ENCODE measurements at places on chromosomes 1 and 21.

DNA sequence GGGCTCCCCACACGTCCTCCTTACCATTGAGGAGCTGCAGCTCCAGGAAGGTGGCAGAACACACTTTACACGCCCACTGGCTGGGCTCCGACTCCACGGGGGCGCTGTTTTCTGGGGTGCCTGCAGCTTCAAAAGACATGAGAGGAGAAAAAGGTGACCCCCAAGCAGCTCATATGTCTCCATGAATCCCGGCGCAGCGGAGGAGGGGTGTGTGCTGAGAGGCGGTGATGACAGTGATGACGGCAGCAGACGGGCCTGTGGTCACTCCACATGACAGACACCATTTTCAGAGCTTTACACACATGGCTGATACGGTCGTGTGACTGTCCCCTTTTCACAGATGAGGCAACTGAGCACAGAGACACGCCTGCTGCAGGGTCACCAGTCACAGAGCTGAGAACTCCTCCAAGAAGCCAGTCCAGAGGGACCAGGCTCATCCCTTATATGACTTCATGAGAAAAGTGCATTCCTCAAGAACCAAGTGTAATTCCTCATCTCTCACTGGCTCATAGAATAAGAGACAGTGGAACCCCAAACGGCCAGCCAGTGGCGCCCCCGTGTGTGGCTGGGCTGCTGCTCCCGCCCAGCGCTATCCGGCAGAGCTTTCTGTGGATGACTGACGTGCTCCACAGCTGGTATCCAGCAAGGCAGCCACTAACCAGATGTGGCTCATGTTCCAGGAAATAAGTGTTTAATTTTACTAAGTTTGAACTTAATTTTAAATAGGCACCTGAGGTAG lies 31.9 kb downstream of the PRDM15 start:
- DNase-seq = no peak

DNA sequence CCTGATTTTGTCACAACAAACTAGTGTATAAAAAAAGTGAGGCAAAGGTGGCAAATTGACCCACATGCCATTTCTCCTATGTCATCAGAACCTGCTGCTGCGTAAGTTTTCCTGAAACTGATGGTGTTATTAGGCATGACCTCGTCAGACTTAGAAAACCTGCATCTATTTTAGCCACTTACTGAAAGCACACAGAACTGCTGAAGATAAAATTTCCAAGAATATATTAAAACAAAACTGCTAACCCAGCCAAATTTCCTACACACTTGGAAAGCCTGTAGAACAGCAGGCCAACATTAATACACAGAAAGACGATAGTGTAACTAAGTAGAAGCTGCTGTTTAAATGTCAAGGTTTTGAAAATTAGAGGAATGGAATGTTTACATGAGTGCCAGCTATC lies 674.5 kb upstream of the CXADR start:
- no peak for DNase-seq

- DNase-seq = no peak
Measured at GRCh38 chr1:97920276-97920831, 480 bp downstream of the DPYD start.

- DNase-seq = no peak
Measured at GRCh38 chr1:216086678-216087077, 336.6 kb downstream of the USH2A start.

DNA sequence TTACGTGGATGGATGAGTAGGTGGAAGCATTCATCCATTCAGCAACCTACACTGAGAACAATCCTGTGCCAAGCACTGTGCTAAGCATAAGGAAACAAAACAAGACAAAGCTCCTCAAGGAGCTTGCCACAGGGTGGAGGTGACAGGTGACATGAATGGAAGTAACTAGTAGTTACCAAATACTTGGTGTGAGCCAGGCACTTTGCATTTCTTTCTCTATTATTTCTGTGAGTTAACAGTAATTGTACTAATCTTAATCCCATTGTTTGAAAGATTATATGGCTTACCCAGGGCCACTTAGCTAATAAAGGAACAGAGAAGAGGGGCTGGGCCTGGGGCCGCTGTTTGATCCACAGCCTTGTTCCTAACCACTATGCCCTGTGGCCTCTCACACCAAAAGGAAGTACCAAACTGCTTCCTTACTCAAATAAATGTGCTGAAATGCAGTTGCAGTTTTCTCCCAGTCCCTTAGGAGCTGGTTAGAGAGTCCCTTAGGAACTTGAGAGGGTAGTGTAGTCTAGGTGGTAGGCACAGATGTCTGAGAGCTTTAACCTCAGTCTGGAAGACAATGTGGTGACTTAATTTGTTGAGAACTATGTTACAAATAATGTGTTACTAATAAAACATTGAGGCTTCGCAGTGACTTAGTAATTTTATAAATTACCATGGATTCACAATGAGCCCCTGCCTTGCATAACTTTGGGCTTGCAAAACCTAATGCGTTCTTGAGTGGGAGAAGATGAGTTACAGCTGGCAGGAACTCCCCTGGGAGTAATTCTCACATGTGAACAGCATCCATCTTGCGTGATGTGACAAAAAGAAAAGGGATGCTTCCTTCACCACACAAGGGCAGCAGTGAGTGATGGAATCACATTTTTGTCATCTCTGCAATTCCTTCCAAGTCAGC lies 69.8 kb downstream of the MPZL1 start:
- DNase-seq = no peak

- DNase-seq = no peak
Measured at GRCh38 chr1:54335755-54336108, 70.5 kb downstream of the SSBP3 start.

DNA sequence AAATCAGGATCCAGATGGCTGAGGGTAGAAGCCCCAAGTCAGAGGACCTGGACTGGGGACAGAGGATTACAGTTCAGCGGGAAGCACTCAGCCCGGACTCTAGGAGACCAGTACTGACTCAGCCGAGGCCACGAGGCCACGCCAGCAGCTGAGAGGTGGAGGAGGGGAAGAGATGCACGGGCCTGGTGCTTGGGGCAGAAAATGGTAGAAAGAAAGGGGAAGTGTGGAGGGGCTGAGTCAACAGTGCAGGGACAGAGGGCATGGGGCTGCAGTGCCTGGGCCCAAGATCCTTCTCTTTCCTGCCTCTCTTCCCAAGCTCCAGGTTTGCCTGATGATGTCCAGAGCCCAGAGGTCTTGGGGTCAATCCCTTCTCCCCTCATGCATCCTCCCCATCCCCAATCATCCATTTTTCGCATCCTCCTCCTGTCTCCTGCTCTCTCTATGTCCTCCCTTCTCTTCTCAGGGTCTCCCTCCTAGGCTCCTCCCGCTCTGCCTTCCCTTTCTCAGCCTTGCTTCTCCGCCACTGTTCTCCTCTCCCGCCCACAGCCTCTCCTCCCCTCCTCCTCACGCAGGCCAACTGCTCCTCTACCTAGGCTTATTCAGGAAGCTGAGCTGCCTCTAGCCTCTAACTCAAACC lies 7.7 kb downstream of the ARHGEF2 start:
- DNase-seq = no peak

- no peak for DNase-seq
Measured at GRCh38 chr1:27862671-27863537, 9.4 kb upstream of the THEMIS2 start.

- DNase-seq = no peak
Measured at GRCh38 chr1:28297826-28298225, 31.0 kb upstream of the MED18 start.

DNA sequence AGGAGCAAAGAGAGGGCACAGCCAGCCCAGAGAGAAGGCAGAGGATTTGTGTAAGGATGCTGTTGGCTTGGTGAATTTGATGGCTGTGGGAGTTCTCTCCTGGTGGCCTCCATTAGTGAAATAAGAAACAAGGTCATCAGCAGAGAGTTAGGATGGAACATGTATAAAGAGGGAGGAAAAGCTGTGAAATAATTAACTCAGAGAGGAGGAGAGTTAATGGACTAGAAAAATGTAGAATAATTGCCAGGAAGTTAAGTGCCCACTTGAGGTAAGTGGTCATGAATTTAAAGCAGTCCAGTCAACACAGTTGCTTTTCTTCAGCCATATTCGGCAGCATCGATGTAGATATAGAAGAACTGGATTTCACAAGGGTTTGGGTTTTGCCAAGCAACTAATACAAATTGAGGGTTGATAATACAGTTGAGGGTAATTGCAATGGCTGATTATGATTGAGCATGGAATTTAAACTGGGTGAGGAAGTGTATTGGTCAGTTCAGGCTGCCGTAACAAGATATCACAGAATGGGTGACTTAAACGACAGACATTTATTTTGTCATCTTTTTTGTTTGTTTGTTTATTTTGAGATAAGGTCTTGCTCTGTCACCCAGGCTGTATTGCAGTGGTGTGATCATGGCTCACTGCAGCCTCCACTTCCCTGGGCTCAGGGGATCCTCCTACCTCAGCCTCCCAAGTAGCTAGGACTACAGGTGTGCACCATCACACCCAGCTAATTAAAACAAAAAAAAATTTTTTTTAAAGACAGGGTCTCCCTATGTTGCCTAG lies 31.7 kb upstream of the KLF17 start:
- DNase-seq = no peak

- no peak for DNase-seq
Measured at GRCh38 chr21:21179619-21180298, 181.6 kb downstream of the NCAM2 start.

DNA sequence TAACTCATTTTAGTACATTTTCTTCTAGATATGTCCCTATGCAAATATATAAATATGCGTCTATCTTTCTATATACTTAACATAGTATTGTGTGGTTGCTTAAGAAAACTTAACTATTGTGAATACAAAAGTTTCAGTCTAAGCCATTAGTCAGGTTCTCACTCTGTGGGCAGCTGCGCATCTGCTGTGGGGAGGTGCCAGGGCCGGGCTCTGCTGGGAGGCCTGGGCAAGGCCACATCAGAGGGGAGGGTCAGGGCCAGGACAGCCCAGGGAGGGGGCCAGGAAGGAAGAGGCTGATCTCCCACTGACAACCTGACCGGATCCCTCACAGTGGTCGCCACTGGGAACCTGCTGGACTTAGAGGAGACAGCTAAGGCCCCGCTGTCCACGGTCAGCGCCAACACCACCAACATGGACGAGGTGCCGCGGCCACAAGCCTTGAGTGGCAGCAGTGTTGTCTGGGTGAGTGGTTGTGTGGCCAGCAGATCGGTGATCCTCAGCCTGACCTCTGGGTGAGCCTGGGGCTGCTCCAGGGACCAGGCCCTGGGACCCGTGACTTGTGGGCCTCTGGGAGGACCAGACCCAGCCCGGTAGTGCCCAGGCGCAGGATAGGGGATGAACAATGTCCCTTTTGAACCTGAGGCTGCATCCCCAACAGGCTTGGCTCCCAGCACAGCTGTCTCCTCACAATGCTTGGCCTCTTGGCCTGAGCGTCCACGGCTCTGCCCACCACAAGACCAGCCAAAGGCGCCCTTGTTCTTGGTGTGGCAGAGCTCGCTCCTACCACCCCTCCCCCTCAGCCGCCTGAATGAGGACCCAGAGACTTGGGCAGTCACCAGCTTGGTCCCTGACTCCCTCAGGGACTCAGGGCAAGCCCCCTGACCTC lies 20.2 kb downstream of the LDLRAP1 start:
- DNase-seq = no peak

DNA sequence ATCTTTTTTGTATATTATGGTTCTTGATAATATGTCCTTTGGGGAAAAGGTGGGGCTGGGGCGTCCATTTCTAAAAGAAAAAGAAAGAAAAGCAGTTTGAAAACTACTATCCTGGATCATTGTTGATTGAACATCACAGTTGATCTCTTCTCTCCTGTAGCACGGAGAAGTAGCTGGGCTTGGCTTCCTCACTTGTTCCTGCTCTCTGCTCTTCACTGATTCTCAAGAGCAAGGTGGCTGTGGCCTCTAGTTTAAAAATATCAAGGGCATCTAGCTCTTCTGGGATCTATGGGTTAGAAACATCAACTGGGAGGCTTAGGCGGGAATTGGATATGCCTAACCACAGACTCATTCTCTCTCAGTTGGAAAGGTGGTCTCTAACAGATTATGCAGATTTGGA lies 38.1 kb upstream of the EPHA8 start:
- no peak for DNase-seq

Measured in stimulated activated CD4-positive, alpha-beta T cell treated with anti-CD3 and anti-CD28 coated beads, Interleukin-1b, Interleukin-23, amount 100 ng/mL, for 1 hour (primary cell).